Psoas muscle (tissue), 8 donors: ENCODE measurements at places on chromosomes 2 and 18.

DNA sequence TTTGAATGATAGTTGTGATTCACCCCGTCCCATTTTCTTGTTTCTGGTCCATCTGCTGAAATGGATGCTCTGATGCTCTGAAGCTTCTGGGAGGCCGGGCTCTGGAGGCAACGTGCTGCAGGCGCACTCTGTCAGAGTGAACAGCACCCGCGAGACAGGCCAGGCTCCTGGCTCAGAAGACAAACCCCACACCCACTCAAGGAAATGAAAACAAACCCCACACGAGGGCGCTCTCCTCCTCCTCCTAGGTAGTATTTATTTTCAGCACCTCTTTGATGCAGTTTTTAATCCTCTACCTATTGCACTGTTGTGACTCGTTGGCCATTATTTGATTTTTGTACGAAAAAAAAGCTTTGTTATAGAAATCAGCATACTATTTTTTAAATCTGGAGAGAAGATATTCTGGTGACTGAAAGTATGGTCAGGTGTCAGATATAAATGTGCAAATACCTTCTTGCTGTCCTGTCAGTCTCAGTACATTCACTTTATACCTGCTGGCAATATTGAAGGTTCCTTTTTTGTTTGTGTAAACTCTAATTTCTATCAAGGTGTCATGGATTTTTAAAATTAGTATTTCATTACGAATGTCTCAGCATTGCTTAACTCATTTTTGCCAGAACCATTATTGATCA, 10.3 kb upstream of the CHST10 start:
- no peak overlapping the region for H3K4me3 ChIP-seq
- peak; percentile 26 for DNase-seq
- no peaks in the 10 kb centered on the region for H3K36me3 ChIP-seq
- no peak overlapping the region for H3K27ac ChIP-seq
- no peaks in the 10 kb centered on the region for H3K27me3 ChIP-seq

GRCh38 chr2:182650704-182651103, 65.4 kb upstream of the DNAJC10 start:
- no peaks in the 10 kb centered on the region for H3K27me3 ChIP-seq
- no peak for DNase-seq
- H3K4me3 ChIP-seq: no peak overlapping the region
- no peaks in the 10 kb centered on the region for H3K36me3 ChIP-seq
- H3K27ac ChIP-seq: no peak overlapping the region
- no peaks in the 10 kb centered on the region for H3K4me1 ChIP-seq

DNA sequence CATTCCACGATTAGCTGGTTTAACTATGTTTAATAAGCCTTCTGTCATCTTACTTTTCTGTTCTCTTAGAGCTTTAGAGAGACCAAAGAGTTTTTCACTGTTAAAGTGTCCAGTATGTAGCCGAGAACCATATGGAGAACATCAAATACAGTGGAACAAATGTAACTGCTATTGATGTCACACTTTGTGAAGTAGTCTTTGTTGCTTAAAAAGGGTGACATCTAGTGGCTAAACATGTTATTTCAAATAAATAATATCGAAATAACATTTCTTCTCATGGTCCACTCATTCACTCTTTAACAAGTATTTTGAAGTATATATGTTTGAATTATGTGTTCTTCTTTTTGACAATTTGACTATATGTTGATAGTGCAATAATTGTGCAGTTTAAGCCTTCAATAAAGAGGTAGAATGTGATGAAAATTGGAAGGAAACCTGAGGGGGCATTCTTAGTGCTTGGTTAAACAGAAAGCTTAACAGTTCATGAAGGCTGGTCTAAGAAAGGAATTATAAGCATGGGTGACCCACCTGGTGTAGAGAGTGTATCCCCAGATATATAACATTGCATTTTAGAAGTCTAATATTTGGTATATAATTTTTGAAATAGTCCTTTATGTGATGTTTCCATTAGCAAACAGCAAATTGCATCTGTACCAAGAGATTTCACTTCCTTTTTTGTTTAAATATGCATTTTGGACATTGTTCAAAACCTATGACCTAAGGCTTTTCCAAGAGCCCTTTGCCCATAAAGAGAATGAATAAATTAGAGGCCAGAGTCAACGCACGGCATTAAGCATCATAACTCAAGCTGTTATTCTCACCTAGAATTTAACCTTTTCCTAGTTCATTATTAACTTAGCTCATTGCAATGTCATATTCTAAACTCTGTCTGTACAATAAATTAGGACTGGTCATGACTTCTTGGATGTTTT, 112.1 kb downstream of the KYNU start:
- no peak overlapping the region for H3K4me3 ChIP-seq
- H3K27ac ChIP-seq: no peak overlapping the region
- H3K27me3 ChIP-seq: no peaks in the 10 kb centered on the region
- H3K36me3 ChIP-seq: no peaks in the 10 kb centered on the region
- H3K4me1 ChIP-seq: no peaks in the 10 kb centered on the region

- H3K4me1 ChIP-seq: peaks cover 37% of the 10 kb centered on the region
- no peak overlapping the region for H3K4me3 ChIP-seq
- DNase-seq: no peak
- H3K36me3 ChIP-seq: no peaks in the 10 kb centered on the region
These were observed 19.0 kb downstream of the TBC1D8 start for GRCh38 chr2:101132202-101132601.

- no peak overlapping the region for H3K4me3 ChIP-seq
- no peaks in the 10 kb centered on the region for H3K4me1 ChIP-seq
- H3K36me3 ChIP-seq: no peaks in the 10 kb centered on the region
- H3K27ac ChIP-seq: no peak overlapping the region
These were observed 415.1 kb upstream of the SALL3 start for GRCh38 chr18:78564518-78564917.

DNA sequence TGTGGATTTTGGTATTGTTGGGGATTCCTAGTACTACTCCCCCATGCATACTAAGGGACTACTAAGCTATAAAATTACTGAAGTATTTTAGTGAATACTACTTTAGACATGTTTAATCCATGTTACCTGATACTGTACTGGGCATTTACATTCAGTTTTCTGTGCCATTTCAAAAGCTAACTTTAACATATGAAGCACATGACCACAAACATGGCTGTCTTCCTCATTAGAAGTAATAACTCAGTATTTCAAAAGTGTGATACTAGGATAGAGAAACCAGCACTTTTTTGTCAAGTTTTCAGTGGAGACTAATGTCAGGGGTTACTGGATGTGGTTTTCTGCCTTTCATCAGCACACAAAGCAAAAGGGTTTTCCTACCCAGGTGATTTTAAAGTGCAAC, 27.9 kb downstream of the WDR33 start:
- H3K36me3 ChIP-seq: no peaks in the 10 kb centered on the region
- H3K4me3 ChIP-seq: no peak overlapping the region
- DNase-seq: no peak

DNA sequence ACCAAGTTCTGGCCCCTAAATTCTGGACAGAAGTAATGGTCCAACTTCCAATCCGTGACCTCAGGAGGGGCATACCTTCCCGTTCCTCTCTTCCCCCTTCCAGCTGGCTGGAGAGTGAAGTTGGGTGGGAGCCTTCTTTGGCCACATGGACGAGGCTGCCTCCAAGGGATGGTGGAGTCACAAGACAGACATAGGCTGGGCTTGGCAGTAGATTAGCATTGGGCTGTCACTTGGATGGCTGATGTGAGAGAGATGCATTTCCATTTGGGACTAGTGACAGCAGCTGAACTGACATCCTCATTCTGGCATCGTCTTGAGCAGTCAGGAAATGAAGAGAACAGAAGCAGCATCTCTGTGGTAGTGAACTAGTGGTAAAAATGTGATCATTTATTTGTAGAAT, 12.6 kb downstream of the NT5DC4 start:
- no peak overlapping the region for H3K4me3 ChIP-seq
- H3K27me3 ChIP-seq: no peaks in the 10 kb centered on the region
- no peaks in the 10 kb centered on the region for H3K36me3 ChIP-seq

GRCh38 chr2:141610564-141611175, 520.1 kb downstream of the LRP1B start:
- no peaks in the 10 kb centered on the region for H3K27me3 ChIP-seq
- no peaks in the 10 kb centered on the region for H3K4me1 ChIP-seq
- H3K36me3 ChIP-seq: no peaks in the 10 kb centered on the region
- no peak overlapping the region for H3K27ac ChIP-seq
- H3K4me3 ChIP-seq: no peak overlapping the region

DNA sequence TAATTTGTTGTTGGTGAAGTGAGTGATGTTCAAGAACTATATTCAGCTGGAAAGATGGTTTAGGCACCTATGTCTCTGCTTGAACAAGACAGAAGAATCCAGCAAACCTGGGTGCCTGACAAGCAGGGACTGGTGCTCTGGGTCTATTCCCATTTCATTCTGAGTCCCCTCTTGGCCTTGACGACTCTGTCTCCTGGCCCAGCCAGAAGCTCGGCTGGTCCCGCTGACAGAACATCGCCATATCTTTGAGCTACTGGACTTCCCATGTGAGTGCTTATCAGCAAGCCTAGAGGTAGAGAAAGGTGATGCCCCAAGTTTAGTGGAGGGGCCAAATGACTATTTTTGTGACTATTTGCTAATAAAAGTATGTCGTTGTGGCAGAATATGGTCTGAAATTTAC, 48.2 kb downstream of the SDC1 start:
- no peak for DNase-seq
- no peak overlapping the region for H3K4me3 ChIP-seq
- H3K27me3 ChIP-seq: no peaks in the 10 kb centered on the region
- no peaks in the 10 kb centered on the region for H3K4me1 ChIP-seq

- peaks cover 58% of the 10 kb centered on the region for H3K4me1 ChIP-seq
- H3K27ac ChIP-seq: peak overlapping the region; percentile 85
- no peak for DNase-seq
- no peak overlapping the region for H3K4me3 ChIP-seq
- no peaks in the 10 kb centered on the region for H3K36me3 ChIP-seq
These were observed 23.7 kb downstream of the TMEM127 start for GRCh38 chr2:96241900-96242611.

GRCh38 chr18:74463254-74463653, 6.1 kb upstream of the DIPK1C start:
- H3K36me3 ChIP-seq: no peaks in the 10 kb centered on the region
- H3K4me1 ChIP-seq: no peaks in the 10 kb centered on the region
- no peak overlapping the region for H3K4me3 ChIP-seq
- peaks cover 29% of the 10 kb centered on the region for H3K27me3 ChIP-seq
- no peak for DNase-seq

DNA sequence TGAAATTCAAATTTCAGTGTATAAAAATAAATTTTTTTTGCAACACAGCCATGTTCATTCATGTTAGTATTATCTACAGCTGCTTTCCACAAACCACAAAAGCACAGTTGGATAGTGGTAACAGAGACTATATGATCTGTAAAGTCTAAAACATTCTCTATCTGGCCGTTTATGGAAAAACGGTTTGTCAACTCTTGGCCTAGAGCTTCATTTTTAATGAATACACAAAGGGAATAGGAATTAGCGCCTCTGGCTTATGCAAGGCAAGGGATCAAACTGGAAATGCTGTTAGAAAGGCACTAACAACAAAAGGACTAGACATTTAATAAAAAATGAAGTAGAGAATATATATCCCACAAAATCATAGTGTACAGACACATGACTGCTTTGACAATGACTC, 211.9 kb downstream of the EXOC6B start:
- no peak for DNase-seq
- H3K36me3 ChIP-seq: no peaks in the 10 kb centered on the region
- H3K27me3 ChIP-seq: no peaks in the 10 kb centered on the region
- H3K4me1 ChIP-seq: no peaks in the 10 kb centered on the region

GRCh38 chr2:58893656-58894351, 652.7 kb upstream of the FANCL start:
- no peaks in the 10 kb centered on the region for H3K4me1 ChIP-seq
- no peaks in the 10 kb centered on the region for H3K36me3 ChIP-seq
- DNase-seq: no peak
- H3K27ac ChIP-seq: no peak overlapping the region

GRCh38 chr18:56684277-56684676, 33.1 kb downstream of the WDR7 start:
- DNase-seq: no peak
- H3K27me3 ChIP-seq: no peaks in the 10 kb centered on the region
- no peak overlapping the region for H3K4me3 ChIP-seq
- no peaks in the 10 kb centered on the region for H3K4me1 ChIP-seq
- H3K36me3 ChIP-seq: no peaks in the 10 kb centered on the region

- no peak for DNase-seq
- H3K27me3 ChIP-seq: no peaks in the 10 kb centered on the region
- no peak overlapping the region for H3K4me3 ChIP-seq
These were observed 69.0 kb downstream of the ITGB1BP1 start for GRCh38 chr2:9354318-9354717.

DNA sequence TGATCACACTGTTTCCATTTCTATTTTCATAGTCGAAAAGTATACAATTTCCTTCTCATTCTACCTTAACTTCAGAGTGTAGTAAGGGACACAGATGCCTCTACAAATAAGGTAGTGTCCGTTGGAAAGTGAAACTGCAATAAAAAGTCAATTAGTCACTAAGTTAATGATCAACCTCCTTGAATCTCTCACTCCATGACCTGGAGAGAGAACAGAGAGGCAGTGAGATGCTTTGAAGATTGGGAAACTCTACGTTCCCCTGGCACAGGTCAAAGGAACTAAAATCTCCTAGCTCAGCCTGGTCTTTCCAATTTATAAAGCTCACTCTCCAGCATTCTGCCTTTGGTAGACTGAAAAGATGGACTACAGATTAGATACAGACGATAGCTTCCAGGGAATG, 153.8 kb upstream of the ACAA2 start:
- H3K4me3 ChIP-seq: no peak overlapping the region
- H3K4me1 ChIP-seq: no peaks in the 10 kb centered on the region
- no peak overlapping the region for H3K27ac ChIP-seq
- H3K36me3 ChIP-seq: no peaks in the 10 kb centered on the region
- DNase-seq: no peak
- no peaks in the 10 kb centered on the region for H3K27me3 ChIP-seq

DNA sequence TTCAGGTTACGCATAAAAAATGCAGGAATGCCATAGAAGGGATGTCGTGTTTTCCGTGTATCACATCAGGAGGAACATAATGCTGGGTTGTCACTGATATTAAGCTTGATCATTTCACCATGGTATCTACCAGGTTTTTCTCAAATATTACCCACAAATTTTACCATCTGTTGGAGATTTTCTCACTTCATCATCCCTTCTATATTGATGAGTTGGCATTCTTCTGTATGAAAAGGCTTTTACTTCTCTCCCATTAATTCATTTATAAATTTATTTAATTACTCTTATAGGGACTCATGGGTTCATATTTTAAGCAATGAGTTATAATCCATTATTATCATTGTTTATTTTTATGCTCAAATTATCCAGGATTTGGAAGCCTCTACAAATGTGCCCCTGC, 608.2 kb downstream of the EPHA4 start:
- H3K27me3 ChIP-seq: no peaks in the 10 kb centered on the region
- H3K36me3 ChIP-seq: no peaks in the 10 kb centered on the region

DNA sequence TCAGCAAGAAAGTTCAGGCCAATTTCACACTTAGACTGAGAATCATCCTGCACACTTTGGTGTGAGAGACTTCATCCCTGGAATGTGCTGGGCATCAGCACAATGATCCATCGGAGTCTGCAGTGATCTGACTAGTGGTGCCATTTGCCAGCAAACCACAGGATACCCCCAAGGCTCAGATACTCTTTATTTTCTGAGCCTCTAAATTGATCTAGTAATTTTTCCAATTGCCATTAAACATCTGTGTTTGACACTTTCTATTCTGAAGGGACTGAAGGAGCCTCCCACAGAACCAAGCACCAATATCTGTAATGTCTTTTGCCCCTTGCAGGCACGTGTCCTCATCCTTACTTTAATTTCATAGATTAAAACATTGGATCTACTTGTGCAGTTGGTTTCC, 485.3 kb upstream of the SMIM21 start:
- DNase-seq: no peak
- no peak overlapping the region for H3K4me3 ChIP-seq
- H3K27me3 ChIP-seq: peaks cover 3% of the 10 kb centered on the region
- no peaks in the 10 kb centered on the region for H3K36me3 ChIP-seq
